ENCODE measurements at places on chromosomes 7 and 10.

GRCh38 chr7:7989616-7990440 lies 21.2 kb downstream of the GLCCI1 start:
- DNase-seq = no peak

DNA sequence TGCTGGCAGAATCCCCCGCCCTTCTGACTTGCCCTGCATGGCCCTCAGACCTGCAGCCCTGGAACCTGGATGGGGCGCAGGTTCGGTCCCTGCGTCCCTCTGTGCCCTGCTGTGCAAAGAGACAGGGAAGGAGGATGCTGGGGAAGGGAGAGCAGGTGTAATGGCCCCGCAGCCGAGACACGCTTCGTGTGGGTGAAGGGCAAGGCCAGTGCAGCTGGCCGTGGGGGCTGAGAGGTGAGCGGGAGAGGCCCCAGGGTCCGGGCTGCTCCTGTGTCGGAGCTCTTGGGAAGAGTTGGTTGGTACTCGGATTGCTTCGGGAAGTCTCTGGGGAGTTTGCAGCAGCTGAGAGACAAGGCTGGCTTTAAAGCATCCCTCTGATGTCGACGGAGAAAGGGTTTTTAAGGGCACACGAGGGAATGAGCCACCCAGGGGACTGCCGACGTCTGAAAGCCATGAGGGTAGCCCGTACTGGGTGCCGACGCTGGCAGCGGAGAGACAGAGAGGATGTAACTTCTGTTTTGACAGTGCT lies 6.5 kb downstream of the ELFN1 start:
- DNase-seq = no peak

- no peak for DNase-seq
Measured at GRCh38 chr7:98296833-98297232, 15.3 kb downstream of the BRI3 start.

DNA sequence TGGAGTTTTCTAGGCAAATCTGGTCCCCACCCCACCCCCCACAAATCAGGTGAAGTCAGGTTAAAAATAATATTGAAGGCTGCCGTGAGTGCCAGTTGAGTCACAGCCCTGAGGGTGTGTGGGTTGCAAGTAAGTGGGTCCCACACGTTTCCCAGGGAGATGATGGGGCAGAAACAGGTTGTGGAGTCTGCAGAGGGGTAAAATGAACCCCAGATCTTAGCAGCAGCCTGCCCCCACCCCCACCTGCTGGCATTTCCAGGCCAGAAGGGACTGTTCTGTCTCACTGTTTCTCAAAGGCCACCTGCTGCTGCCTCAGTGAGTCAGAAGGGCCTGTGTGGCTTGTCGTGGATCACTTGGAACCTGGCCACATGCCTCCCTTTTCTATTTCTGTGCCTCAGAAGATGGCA lies 59.8 kb upstream of the SMNDC1 start:
- DNase-seq = no peak

- DNase-seq = peak; percentile 73
Measured at GRCh38 chr7:100585511-100586265, at the start of gene LRCH4. Gene LRCH4, minus strand, starts transcription at chr7:100586129. Its CDS starts 29 bp downstream, at chr7:100586100.

DNA sequence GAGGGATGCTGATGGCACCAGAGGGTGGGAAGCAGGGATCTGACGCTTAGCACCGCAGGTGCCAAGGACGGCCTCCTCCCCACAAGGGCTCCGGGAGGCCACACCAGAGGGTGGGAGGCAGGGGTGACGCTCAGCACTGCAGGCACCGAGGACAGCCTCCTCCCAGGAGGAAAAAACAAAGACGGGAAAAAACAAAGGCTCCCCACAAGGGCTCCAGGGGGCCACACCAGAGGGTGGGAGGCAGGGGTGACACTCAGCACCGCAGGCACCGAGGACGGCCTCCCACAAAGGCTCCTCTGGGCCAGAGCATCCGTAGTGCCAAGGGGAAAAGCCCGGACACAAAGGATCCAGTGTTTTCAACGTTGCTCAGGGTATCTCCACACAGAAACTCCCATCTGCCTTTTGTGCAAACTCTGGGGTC lies 25.6 kb downstream of the DIP2C start:
- no peak for DNase-seq

DNA sequence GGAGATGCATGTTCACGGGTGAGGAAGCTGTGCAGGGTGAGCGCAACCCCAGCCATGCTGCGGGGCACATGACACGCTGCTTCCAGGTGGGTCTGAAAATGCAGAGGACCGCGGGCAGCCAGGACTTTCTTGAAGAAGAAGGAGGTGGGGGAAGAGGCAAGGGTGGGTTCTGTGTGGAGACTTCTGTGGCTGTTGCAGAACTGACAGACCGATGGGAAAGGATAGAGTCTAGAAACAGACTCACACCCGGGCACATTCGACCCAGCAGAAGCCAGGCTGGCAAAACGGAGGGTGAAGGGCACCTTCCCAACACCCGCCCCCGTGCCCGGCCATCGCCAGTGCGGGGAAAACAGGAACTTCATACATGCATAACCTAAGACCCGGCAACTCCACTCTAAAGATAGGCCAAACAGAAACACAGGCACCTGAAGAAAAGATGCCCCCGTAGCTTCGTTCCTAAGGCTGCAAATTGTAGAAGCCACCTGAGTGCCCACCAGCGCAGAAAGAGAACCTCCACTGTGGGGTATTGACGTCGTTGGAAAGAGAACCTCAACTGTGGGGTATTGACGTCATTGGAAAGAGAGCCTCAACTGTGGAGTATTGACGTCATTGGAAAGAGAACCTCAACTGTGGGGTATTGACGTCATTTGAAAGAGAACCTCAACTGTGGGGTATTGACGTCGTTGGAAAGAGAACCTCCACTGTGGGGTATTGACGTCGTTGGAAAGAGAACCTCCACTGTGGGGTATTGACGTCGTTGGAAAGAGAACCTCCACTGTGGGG lies 4.8 kb upstream of the KNDC1 start:
- DNase-seq = no peak

DNA sequence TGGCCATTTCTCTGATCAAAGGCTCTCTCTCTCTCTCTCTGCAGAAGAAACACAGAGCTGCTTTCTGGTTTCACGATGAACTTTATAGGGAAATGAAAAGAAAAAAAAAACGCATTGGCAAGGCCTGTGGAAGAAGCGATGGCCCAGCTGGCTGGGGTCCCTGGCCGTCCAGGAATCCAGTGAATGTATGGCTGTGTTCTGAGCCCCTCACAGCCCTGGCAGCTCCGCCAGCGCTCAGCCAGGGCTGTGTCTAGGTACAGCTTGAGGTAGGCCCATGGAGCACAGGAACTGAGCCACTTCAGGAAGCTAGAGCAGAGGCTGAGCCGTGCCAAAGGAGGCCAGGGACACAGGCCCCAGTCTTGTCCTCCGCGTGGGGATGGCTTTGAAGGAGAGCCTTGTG lies 13.1 kb upstream of the UCMA start:
- DNase-seq = no peak

DNA sequence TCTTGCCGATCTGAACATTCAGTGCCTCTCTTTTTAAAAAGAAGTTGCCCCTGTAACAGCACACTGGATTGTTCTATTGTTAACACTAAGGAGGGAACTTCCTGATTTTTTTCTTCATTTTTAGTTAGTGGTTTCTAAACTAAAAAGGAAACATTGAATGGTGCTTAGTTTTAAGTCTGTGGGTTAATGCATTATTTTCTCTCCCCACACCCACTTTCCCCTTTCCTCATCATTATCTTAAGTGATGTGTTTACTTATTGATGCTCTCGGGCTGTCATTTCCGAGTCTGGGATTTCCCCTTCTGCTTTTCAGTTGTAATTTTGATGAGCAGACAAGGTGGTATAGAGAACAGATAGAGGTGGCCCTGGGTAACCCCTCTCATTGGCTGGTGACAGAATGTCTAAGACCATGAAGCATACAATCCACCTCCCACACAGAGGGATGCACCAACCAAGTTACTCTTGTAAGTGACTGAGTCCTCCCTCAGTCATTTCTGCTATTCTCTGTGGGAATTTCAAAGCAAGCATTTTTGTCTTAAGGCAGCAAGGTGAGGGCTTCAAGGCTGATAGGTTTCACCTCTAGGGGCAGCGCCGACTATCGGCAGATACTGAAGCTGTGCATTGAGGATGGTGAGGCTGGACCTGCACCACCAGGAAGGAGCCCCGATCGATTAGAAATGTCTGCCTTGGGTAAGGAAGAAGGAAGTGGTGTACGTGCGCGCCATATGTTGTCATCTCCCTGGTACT lies 49.5 kb downstream of the CHN2 start:
- peak; percentile 71 for DNase-seq

DNA sequence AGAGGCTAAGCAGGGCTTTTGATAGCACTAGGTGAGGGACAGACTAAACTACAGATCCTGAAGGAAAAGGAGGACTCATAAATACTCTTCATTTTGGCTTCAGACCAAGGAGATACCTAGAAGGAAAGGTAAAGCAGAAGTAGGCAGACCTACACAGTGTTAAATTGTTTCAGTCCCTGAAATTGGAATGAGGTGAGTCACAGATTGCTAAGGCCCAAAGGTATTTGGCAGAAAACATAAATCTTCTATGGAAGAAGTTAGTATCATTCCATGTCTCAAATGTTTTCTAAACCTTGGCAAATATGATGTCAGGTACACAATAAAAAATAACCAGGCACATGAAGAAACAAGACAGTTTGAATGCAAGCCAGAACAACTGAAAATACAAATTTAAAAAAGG lies 30.0 kb downstream of the MTERF1 start:
- DNase-seq = no peak

DNA sequence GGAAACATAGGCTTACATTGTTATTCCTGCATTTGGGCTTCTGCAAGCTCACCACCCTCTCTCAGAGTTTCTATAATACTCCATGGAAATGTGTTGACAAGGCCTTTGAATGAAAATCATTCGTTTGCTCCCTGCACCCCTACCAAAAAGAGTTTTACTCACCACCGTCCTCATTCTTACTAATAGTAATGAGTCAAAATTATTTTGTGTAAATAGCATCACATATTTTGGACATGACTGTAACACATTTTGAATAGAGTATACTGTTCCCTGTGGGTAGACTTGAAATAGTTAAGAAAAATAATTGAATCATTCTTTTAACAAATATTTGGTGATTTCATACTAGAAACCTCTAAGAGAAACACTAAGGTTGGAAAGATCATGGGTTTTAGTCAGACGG lies 84.6 kb downstream of the AKAP9 start:
- no peak for DNase-seq
